ENCODE measurements at places on chromosomes 1 and 21.

GRCh38 chr1:201710632-201711597 lies 118.0 kb upstream of the IPO9 start:
- DNase-seq: no peak

- DNase-seq: no peak
Measured at GRCh38 chr1:19165501-19165900, 44.6 kb downstream of the UBR4 start.

- no peak for DNase-seq
Measured at GRCh38 chr1:66172272-66172671, 361.7 kb upstream of the SGIP1 start.

- peak; percentile 67 for DNase-seq
Measured at GRCh38 chr1:85366391-85367170, 90.1 kb upstream of the BCL10 start.

DNA sequence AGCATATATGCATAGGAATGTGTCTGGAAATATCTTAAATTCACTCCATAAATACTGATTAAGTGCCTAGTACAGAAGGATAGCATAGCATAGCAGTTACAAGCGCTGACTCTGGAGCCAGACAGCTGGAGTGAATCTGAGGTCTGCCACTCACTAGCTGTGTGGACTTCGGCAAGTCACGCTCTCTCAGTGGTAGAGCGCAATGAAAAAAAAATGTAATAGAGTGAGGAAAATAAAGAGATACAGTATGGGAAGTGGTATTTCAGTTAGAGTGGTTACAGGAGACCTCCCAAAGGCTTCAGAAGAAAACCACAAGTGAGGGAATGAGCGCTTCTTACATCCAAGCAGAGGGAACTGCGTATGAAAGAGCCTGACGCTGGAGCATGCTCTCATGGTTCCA lies 338.9 kb upstream of the PRMT6 start:
- no peak for DNase-seq

GRCh38 chr1:41620365-41621169 lies 136.1 kb upstream of the EDN2 start:
- DNase-seq: no peak

GRCh38 chr1:192066202-192066601 lies 92.1 kb upstream of the RGS18 start:
- no peak for DNase-seq

DNA sequence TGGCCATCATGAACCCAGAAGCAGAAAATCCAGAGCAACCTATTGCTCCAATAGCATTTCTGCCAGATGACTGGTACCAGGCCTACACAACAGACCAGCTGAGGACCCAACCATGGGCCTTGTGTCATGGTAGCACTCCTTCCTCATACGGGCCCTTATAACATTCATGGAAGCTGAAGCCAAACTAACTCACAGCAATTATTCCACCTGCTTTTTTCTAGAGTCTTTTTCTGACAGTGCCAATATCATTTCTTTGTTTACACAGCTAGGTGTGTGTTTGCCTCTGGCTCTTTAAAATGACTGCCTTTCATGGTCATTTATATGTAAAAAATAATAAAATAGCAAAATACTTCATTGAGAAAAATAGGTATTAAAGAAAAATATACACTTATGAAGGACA lies 3.9 kb upstream of the WDR64 start:
- DNase-seq: no peak

- peak; percentile 81 for DNase-seq
Measured at GRCh38 chr1:209207701-209208286, 375.7 kb upstream of the CAMK1G start.

- DNase-seq: peak; percentile 82
Measured at GRCh38 chr1:204128964-204129896, 22.6 kb downstream of the ETNK2 start.

DNA sequence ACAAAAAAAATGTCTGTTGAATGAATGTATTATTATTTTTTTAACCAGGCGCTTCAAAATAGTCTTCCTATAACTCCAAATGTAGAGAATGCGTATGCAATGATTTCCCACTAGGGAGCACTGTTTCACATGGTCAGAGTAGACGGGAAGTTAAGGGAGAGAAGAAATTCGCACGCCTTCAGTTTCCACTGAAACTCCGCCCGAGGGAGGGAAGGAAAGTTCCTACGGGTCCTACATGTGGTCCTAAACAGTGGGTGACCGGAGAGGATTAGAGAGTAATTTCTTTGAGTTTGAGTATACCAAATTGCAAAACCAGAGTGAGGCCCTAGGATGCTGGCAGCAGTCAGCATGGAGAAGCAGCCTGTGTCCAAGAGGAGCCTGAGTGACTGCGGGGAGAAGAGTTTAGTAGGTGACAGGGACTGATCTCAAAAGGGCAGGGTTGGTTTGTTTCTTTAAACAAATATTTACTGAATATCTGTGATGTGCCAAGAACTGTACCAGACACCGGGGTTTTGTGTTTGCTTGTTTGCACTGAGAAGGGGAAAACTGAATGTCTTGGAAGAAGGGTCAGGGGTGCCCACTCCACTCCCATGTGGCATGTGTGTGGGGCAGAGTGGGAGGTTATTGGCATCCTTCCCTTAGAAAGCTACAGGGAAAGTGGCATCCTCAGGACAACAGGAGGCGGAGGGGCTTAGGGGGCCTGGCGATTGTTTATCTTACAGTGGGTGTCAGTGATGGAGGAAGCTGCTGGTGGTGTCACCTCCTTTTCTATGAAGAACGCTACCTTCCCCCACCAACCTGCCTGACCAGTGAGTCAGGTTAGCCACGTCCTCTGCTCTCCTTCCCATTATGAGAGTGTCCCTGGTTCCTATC lies 22.8 kb downstream of the RNU5D-1 start:
- peak; percentile 75 for DNase-seq

GRCh38 chr1:22330092-22330759 lies 121.4 kb upstream of the ZBTB40 start:
- no peak for DNase-seq

DNA sequence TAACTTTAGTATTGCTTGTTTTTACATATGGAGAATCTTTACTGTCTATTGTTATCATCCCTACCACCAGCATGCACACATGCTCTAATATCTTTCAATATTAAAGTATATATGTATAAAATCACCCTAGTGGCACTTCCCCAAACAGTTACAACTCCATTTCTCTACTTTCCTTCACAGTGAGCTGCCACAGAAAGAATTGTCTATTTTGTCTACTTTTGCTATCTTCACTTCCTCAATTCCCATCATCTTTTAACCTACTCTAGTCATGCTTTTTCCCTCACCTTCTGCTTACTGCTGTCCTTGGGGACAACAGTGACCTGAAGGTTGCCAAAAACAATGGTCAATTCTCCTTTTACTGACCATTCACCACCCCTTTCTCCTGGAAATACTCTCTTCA lies 59.2 kb downstream of the VCAM1 start:
- DNase-seq: no peak

- no peak for DNase-seq
Measured at GRCh38 chr21:14741256-14741655, 195.1 kb upstream of the SAMSN1 start.

DNA sequence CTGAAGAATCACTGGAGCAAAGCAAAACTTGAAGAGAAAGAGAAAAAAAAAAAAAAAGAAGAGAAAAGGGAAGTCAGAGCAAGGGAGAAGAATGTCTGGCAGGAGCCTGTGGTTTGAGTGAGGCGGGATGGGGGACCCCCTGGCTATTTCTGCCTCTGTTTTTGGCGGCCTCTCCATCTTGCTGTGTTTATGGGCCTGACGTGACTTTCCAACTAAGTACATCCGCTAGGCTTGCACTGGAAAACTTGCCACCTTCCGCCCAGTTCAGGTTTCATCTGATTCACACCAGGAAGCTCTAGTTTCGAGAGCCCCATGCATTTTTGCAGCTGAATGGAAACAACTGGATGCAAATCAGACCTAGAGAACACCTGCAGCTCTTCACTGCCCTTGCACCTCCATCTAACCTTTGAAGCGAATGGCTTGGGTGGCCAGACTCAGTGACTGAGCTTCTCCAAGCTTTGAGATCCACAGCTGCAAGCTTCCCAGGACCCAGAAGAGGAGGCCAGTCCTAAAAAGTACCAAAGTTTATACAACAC lies 28.0 kb downstream of the TBX15 start:
- no peak for DNase-seq

DNA sequence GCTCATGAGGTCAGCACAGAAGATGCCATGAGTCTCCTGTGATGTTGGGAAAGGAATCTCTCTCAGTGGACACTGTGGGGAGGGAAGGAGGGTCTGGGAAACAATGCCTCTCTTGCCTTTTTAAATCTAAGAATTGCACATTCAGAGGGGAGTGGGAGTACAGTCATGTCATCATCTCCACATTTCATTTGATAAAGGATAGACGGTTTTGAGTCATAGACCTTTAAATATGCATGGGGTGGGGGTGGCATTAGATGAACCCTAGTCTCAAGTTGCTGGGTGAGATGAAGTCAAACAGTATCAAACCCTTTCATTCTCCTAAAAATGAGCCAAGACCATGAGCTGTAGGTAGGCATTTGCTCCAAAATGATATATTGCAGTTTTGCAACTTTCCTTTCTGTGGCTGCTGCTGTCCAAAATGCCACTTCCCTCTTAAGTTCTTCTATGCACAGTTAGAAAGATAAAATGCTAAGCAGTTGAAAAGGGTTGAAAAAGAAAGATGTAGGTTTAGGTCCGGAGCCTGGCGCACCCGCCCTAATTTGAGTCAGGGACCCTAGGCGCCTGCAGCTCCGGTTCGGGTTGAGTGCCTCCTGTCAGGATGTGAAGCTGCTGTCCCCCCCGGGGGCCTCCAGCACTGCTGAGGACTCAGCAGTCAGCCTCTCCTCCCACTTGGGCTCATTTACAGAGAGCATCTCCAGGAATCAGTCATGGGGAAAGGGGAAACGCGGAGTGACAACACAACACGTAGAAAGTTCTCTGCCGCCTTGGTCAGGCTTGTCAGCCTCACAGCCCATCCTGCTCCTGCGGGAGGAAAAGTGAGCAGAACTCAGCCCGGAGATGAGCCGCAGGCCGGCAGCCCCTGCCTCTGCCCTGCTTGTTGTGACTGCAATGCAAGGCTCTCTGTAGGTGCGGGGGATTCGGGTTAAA lies 479.3 kb upstream of the RUNX1 start:
- no peak for DNase-seq

- DNase-seq: peak; percentile 5
Measured at GRCh38 chr1:201214461-201214860, 23.8 kb downstream of the IGFN1 start.

GRCh38 chr1:162847839-162848453 lies 13.0 kb downstream of the CCDC190 start:
- DNase-seq: peak; percentile 91

DNA sequence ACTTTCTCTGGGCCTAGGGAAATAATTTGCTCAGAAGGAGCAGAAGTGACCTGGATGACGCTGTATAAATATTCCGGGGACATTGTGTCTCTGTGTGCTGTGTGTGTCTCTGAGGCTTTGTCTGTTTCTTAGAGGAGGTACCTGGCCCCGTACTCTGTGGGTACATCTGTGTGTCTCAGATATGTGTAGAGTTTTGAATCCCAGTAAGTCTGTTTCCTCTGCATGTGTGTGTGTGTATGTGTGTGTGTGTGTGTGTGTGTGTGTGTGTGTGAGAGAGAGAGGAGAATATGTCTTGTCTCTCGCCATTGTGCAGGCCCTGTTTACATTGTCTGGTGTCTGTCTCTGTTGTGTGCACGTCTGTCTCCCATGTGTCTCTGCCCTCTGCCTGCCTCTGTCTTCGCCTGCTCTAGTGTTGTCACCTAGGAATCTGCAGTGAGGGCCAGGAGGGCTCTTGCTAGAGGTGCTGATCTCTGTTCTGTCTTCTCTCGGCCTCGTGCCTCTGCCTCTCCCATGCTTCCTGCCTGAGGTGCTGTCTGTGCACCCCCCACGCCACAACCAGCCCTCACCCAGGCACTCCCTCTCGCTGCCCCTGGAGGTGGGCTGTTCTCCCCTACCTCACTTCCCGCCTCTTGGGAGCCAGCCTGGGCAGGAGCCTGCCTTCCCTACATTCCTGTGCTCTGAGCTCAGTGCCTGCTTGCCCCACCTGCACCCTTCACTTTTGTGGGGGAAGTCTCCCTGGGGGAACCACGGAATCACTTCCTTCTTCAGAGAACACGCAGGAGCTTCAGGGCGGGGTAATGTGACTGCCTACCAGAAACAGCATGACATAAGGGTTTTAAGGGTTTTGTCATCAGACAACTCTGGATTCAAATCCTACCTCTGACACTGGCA lies 5.9 kb downstream of the MAP7D1 start:
- peak; percentile 55 for DNase-seq

GRCh38 chr1:172533513-172534151 lies 682 bp downstream of the SUCO start:
- peak; percentile 55 for DNase-seq

DNA sequence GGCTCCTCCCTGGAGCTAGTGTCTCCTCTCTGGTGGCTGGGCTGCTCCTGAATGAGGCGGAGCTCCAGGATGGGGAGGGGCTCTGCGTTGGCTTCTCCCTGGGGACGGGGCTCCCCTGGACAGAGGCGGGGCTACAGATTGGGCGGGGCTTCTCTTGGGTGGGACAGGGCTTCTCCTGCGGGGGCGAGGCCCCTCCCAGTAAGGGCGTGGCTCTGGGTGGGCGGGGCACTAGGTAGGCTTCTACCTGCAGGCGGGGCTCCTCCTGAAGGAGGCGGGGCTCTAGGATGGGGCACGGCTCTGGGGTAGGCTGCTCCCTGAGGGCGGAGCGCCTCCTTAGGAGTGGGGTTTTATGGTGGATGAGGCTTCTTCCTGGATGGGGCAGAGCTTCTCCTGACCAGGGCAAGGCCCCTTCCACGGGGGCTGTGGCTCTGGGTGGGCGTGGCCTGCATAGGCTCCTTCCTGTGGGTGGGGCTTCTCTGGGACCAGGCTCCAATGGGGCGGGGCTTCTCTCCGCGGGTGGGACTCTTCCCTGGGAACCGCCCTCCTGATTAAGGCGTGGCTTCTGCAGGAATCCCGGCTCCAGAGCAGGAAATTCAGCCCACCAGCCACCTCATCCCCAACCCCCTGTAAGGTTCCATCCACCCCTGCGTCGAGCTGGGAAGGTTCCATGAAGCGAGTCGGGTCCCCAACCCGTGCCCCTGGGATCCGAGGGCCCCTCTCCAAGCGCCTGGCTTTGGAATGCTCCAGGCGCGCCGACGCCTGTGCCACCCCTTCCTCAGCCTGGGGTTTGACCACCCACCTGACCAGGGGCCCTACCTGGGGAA lies 22.7 kb upstream of the ARF1 start:
- peak; percentile 8 for DNase-seq

GRCh38 chr1:182143154-182143657 lies 81.7 kb upstream of the ZNF648 start:
- peak; percentile 92 for DNase-seq

- DNase-seq: no peak
Measured at GRCh38 chr1:40742363-40743061, 41.1 kb upstream of the KCNQ4 start.

Measured in dermis blood vessel endothelial cell (primary cell).